ENCODE measurements at places on chromosomes 2 and 18. TPM values are rescaled to one million over a fixed set of nuclear protein-coding genes. Genes with fewer than 3 reads are reported as not detected.

Gene NT5C1B
- polyA plus RNA-seq, result not detected

Gene AQP12A
- not detected for polyA plus RNA-seq

Gene BOLL
- not detected for polyA plus RNA-seq

Gene CIDEA
- polyA plus RNA-seq, result 1.5 TPM

Gene SLC16A14
- polyA plus RNA-seq, result 2.2 TPM

Gene RAB17
- 7.5 TPM for polyA plus RNA-seq

Gene SOS1
- polyA plus RNA-seq, result 13.0 TPM

Gene SCN1A
- 1.0 TPM for polyA plus RNA-seq

Gene IL37
- not detected for polyA plus RNA-seq

Gene CTAGE1
- polyA plus RNA-seq, result not detected

Gene EGR4
- 0.83 TPM for polyA plus RNA-seq

Gene RALBP1
- 56.8 TPM for polyA plus RNA-seq

Gene RNF125
- polyA plus RNA-seq, result 1.2 TPM

Gene EHBP1
- polyA plus RNA-seq, result 15.9 TPM

Gene SPC25
- 22.3 TPM for polyA plus RNA-seq

Gene RAPGEF4
- 18.3 TPM for polyA plus RNA-seq

Gene SPP2
- not detected for polyA plus RNA-seq

Gene SAG
- not detected for polyA plus RNA-seq

Gene TTC32
- 6.8 TPM for polyA plus RNA-seq

Gene NGEF
- 33.4 TPM for polyA plus RNA-seq
